Activated T-helper 1 cell treated with anti-CD3 and anti-CD28 coated beads, Interleukin-12 subunit alpha, Interleukin-12 subunit beta, Interleukin-2, Interleukin-4 antibody, amounts not matched to agents 30 ng/mL and 10 ng/mL and 1 ng/mL, durations not matched to agents 14 hours and 24 hours and 36 hours (primary cell): ENCODE measurements at places on chromosomes 6 and 20. TPM values are rescaled to one million over a fixed set of nuclear protein-coding genes. Genes with fewer than 3 reads are reported as not detected.

GRCh38 chr6:138832182-138832581 lies 36.3 kb downstream of the ECT2L start:
- no peak for DNase-seq

DNA sequence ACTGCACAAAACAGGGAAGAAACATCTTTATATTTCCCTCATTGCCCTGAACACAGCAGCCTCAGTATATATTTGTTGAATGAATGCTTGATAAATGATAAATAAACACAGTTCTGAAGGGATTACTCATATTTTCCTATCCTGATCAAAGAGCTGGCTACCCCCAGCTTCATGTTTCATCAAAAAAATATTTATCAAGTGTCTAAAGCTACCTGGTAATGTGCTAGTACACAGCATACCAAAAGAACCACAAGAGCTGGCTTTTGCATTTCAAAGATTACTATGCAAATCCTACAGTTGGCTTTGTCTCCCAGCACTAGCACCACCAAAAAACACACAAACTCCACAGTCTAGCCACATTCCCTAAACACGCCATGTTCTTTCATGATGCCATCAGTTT lies 130.0 kb downstream of the BTBD9 start:
- no peak for DNase-seq

GRCh38 chr6:11132194-11132888 lies 20.8 kb upstream of the ERVFRD-1 start:
- DNase-seq: no peak

DNA sequence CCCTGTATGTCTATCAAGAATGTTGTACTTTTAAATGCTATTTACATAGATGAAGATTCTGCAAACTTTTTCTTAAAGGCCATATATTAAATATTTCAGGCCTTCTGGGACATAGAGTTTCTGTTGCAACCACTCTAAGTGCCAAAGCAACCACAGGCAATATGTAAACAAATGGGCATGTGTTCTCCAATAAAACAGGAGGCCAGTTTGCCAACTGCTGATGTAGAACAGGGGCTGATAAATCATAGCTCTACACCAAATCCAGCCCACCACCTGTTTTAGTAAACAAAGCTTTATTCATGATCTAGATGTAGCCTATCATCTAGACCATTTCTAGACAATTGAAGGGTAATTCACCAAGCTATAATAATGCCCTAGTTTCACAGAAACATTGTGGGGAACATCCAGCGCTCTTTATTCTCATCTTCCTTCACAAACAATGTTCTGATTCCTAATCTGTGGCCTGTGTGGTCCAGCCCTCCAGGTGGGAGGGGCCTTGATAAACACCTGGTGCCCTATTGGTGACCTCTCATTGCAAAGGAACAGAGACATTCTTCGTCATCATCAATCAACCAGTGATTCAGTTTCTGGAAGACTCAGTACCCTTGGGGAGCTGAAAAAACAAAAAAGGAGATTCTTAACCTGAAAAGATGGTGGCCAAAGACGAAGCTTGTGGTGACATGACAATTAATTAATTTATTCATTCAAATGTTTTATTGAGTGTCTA lies 80.2 kb downstream of the PREP start:
- no peak for DNase-seq

- DNase-seq: no peak
Observed at GRCh38 chr20:36655004-36655403, 9.0 kb upstream of the SLA2 start.

DNA sequence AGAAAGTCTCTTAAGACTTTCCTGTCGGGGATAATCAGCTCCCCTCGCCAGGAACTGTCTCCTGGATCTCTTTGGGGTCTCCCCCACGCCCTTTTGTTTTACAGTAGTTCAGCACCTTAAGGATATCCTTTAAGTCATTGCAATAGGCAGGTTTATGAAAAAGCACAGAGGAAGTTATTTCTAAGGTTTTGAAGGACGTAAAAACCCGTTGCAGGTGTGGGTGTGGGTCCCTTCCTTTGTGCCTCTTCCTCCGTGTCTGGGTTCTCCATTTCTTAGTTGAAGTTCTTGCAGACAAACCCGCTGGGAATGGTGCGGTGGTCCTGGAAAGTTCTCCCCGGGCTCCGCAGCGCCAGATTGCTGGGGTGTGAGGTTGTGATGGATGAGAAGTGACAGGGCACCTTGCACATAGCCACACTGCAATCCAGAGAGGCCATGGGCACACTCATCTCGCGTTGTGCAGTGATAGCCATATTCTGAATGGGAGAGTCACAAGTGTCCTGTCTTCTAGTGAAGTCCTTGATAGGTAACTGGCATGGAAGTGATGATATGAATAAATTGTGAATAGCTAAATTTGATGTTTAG lies 65.2 kb downstream of the GTF2H5 start:
- no peak for DNase-seq

DNA sequence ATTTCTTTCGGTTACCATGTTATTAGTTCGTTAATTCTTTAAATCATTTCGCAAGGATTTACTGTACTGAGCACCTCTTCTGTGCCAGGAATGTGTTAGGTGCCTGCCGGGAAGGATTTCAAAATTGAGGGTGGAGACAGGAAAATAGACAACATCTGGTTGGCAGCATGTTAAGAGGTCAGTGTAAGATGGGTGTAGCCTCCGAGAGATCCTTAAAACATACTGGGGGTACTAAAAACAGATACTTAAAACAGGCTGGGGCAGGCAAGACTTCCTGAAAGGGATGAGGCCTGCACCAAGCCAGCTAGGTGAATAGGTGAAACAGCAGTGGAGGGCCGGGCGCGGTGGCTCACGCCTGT lies 178.0 kb upstream of the SGK1 start:
- no peak for DNase-seq

GRCh38 chr6:82419132-82419581 lies 55.5 kb downstream of the TPBG start:
- DNase-seq: no peak

DNA sequence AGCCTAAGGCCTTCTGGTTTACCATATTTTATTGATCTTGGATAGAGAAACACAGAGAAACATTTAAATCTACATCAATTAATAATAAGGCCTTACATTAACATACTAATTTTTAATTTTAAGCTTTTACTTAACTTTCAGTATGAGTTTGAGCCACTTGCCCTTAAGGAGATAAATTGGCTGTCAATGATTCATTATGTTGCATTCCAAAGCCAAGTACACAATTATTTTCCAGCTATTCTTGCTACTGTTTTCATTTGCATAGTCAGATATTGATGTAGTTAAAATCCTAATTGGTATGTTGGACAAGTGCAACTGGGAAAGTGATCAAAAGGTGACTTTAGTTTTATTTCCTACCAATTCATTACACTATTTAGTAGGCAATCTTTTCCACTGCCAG lies 58.2 kb downstream of the MOCS1 start:
- DNase-seq: no peak

DNA sequence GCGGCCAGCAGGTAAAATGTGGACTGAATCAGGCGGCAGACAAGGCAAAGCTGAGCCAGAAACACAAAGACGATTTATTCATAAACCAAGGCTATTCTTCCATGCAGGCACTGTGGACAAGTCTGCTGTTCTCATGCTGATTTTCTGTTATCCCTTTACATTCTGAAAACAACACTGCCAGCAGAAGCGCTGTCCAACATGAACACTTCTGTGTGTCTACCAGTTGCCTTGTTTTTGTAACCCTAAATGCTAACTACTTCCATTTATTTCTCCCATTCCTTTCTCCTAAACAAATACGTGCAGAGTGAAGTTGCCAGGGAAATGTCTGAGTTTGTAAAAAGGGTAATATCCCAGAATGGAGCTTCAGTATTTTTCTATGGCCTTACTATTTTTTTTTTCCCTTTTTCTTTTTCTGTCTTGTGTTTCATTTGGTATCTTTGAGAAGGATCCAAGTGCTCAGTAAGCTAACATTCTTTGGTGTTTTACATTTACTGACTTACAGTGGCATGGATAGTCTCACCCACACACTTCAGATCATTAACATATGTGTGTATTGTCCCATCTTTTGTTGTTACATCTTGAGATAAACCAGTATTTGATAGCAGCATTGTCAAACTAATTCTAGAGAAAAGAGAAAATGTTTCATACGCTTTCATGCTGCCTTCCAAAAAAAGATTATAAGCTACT lies 1308.9 kb upstream of the MAP3K7 start:
- no peak for DNase-seq

DNA sequence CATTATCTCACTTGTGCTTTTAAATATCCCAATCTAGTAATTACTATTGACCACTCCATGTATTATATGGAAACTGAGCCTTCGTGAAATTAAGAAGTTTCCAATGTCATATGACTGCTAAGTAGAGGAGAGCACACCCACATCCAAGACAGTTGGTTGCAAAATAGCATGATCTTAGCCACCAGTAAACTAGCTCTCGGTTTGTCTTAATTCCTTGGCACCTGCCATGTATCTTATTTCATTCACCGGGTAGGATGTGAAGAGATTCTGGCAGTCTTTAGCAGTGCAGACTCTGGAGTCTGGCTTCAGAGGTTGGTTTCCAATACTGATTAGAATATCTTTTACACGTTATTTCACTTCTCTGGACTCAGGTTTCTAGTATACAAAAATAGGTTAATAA lies 270.3 kb downstream of the LAMA2 start:
- DNase-seq: no peak

DNA sequence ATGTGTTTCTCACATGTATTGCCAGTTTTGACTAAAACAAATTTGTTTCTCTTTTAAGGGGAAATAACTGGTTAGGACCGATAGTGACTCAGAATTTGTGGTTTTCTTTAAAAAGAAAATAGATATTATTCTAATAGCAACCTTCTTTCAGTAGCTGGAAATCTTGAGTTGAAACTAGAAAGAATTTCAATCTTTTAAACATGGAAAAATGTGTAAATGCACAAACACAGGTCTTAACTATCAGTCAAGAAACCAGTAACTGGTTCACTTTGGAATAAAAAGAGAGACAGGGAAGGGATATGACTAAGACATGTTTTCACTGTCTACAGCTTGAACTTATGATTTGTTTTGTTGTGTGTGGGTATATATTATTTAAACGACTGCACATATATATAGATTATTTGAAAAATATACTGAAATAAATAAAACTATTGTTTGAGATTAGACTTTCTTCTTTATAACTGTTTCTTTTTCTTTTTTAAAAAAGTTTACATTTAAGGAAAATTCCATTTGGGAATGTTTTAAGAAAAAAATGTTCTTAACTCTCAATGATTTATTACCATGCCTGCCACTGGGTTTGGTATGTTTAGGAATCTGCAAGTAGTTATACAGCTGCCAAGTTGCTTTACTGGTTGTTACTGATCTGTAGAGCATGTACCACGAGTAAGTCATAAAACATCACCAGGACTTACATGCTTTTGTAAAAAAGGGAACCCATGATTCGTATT lies 753.3 kb upstream of the MARCKS start:
- no peak for DNase-seq

DNA sequence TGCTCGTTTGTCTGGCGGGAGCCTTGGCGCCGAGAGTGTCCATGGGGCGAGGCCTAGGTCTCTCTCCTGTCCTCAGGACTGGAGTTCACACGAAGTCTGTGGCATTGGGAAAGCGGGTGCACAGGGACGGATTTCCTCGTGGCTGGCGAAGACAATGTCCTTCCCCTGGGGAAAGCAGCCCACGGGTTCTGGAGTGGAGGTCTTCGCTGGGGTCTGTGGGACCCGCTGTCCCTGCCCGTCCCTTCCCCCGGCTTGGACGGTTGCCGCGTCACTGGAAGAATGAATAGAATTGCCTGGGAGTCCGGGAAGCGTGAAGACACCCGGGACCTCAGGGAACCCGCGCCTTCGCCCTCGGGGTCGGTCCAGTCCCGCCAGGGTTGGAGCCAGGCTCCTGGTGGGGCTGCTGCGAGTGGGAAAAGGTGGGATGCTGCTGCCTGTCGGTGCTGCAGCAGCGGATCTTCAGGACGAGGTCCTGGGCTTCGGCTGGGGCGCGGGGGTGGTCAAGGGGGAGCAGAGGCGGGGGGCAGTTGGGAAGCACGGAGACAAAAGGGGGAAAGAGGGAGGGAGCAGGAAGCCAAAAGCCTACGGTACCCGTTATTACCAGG lies 441.8 kb upstream of the DEFB115 start:
- DNase-seq: no peak

DNA sequence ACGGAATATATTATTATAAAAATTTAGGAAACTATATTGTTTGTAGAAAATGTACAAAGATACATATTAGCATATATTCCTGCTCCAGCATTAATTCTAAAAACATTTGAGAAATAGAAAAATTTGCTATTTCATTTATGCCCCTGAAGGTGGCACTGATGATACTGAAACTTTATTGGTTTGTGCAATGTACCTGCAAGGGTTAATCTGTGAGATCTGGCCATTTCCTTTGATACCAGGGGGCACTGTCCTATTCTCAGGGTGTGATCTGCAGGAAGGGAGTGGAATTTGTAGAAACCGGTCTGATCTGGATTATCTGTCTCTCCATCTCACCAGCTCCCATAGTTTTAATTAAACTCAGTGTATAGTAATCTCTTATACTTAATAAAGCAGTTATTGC lies 625.1 kb upstream of the IMPG1 start:
- no peak for DNase-seq

DNA sequence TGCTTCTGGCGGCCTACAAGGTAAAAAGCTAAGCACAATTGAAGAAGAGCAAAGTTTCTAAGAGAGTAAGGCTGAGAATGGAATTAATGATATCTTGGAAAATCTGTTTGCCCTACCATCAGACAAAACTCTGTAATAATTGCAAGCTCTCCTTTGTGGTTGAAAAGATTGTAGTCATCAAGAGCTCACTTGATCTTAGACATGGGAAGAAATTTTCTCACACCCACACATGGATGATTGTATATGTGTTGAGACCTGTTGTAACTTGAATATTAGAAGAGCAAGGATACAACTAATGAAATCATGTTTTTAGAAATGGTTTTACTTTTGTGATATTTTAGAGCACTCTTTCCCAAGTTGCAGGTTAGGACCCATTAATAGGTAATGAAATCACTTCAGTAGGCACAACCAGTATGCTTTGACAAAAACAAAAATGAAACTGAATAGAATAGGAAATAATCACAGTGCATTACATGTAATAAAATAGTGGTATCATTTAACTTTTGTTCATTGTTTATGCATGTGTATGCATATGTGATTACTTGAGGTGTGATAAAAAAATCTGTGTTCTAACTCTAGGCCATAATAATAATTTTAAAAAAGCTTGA lies 14.0 kb downstream of the DCBLD1 start:
- DNase-seq: no peak

GRCh38 chr6:47134476-47135189 lies 92.5 kb upstream of the ADGRF1 start:
- no peak for DNase-seq

- DNase-seq: no peak
Observed at GRCh38 chr6:72642435-72642834, 20.6 kb downstream of the KCNQ5 start.

DNA sequence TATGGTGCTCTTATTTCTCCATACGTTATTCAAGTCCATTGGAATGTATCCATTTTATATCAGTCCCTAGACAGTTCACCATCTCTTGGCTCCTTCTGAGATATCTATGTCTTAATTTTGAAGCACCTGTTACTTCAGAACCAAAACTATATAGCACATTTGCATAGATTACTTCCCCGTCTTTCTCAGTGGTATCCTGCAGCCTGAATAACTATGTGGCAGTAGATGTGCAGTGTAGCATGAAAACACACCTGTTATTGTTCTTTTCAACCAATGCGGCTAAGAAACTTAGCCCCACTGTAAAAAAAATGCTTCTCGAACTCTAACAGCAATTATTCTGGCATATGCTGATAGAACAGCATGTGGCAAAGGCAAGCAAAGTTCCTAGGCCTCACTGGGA lies 1184.4 kb upstream of the ADGRB3 start:
- DNase-seq: no peak

- DNase-seq: no peak
Observed at GRCh38 chr20:44835116-44835515, 24.8 kb upstream of the RIMS4 start.

SASH1 gene
- 0.86 and 1.4 TPM in 2 replicates for total RNA-seq

ZBP1 gene
- 0.15 and 0.41 TPM in 2 replicates for total RNA-seq

TMEM200A gene
- 0.67 and 0.69 TPM in 2 replicates for total RNA-seq

HCRTR2 gene
- total RNA-seq: not detected in 2 replicates

LPA gene
- total RNA-seq: not detected in 2 replicates

MDFI gene
- total RNA-seq: not detected in 2 replicates
